Nephron progenitor cell (in vitro differentiated cells): ENCODE measurements at places on chromosomes 16 and 17.

GRCh38 chr17:1112875-1113274 is 66.9 kb downstream of the ABR start:
- no peak for DNase-seq

DNA sequence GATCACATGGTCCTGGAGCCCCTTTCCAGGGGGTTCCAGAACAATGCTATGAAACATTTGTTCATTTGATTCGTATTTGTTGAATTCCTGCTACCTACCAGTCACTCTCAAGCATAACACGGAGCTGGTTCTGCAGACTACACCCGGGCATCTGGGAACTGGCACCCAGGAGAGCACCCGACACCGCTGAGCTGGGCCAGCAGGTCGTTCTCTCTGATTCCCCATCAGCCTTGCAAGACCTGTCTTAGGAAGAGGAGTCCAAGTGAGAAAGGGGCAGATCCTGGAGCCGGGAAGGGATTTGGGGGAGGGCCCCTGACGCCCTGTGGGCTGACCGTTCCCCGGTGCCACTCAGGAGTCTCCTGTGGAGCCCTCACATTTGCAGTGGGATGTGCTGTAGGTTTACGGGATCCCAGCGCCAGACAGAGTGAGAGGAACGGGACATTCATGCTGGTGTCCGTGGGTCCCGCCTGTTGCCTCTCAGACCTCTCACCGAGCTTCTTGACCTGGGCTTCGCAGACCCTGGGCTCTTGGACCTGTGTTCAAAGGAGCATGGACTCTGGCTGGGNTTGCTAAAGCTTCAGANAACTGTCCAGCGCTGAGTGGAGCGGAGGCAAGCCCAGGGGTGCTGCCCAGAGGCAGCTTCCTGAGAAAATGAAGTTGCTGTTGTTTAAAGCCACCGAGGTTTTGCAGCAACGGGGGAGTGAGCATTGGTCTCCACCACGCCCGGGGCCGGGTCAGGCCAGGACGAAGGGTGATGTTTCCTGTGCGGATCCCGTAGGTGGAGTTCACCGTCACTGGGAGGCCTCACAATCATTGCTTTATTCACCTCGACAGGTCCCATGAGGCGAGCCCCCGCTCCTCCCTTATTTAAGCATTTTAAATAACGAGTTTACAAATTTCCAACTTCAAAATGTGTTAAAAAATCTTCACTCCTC is 49.2 kb downstream of the METRNL start:
- DNase-seq = no peak

DNA sequence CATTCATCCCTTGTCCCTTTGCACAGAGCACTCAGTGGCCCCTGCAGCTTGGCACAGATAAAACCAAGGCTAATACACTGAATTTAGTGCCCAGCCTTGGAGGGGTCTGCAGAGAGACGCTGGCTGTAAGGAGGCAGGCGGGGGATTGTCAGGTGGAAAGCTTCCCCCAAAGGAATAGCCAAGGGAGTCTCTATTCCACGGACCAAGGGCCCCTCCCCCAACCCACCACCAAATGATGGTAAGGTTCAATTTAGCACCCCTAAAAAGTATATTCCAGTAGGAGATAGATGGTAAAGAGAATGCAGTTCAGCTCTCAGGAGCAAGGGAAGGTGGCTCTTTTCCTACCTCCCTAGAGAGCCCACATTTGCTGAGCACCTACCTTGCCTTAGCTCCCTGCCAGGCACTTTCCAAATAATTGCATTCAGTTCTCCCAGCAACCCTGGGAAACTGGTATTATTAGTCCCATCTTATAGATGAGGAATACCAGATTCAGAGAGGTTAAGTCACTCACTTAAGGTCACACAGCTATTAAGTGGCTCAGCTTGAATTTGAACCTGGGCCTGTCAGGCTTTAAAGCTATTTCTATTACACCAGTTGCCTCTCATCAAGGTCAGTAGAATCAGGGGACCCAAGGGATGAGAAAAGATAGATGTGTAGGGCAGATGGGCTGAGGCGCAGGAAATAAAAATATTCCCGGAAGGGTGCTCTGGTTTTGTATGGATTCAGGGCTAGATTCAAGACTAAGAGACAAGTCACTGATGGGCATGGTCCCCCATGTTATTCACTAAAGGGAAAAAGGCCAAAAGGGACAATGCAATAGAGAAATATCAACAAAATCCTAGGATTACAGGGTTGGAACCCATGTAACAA is 20.0 kb upstream of the ZFHX3 start:
- DNase-seq = no peak

DNA sequence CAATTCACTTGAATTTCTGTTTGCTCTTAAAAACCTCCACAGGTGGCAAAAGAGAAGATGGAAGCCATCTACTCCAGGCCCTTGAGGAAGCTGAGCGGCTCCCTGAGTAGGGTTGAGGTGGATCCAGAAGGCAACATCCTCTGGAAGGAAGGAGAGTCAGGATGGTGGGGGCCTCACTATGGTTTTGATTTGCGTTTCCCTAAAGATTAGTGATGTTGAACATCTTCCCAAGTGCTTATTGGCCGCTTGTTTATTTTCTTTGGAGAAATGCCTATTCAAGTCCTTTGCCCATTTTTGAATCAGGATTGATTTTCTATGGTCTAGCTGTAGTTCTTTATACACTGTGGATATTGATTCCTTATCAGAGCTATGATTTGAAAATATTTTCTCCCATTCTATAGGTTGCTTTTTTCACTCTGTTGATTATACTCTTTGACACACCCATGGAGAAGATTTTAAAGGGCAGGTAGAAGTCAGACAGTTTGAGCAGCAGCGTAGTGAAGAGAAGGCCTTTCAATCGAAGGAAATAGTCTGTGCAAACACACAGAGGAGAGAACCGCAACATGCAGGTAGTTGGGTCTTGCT is 58.6 kb downstream of the WSB1 start:
- DNase-seq = no peak

GRCh38 chr16:66289051-66289680 is 77.3 kb upstream of the CDH5 start:
- DNase-seq = no peak

GRCh38 chr17:8670421-8670820 is 39.9 kb upstream of the MYH10 start:
- DNase-seq = no peak

DNA sequence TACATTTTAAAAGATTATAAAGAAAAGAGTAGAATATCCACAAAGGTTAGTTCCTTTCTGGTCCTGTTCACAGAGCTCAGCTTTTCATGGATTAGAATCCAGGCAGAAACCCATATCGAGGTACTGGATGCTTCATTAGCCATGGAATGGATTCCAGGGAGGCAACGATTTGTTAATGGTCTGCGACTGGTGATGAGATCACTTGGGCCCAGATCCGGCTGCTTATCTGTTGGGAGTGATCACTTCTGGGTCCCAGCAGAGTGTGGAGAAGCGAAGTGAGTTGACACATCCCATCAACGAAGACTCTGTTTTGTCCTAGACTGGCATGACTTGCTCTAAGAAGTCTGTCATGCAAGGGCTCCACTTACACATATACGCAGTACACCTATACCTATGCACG is 165.8 kb downstream of the MAF start:
- no peak for DNase-seq
